ENCODE measurements at places on chromosomes 12 and 14.

DNA sequence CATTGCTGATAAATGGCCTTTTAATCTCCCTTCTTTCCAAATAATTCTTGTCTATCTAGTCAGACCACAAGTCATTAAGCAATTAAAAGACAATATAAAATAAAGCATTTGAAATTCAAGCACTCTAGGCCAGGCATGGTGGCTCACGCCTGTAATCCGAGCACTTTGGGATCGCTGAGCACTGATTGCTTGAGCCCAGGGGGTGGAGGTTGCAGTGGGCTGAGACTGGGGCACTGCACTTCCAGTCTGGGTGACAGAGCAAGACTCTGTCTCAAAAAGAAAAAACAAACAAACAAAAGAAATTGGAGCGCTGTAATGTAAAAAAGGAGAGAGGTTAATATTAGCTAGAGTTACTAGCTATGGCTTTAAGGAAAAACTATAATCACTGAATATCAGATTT is 30.5 kb upstream of the CSRP2 start:
- no peak for DNase-seq

GRCh38 chr12:109939504-109939903 is 39.4 kb downstream of the TCHP start:
- no peak for DNase-seq

DNA sequence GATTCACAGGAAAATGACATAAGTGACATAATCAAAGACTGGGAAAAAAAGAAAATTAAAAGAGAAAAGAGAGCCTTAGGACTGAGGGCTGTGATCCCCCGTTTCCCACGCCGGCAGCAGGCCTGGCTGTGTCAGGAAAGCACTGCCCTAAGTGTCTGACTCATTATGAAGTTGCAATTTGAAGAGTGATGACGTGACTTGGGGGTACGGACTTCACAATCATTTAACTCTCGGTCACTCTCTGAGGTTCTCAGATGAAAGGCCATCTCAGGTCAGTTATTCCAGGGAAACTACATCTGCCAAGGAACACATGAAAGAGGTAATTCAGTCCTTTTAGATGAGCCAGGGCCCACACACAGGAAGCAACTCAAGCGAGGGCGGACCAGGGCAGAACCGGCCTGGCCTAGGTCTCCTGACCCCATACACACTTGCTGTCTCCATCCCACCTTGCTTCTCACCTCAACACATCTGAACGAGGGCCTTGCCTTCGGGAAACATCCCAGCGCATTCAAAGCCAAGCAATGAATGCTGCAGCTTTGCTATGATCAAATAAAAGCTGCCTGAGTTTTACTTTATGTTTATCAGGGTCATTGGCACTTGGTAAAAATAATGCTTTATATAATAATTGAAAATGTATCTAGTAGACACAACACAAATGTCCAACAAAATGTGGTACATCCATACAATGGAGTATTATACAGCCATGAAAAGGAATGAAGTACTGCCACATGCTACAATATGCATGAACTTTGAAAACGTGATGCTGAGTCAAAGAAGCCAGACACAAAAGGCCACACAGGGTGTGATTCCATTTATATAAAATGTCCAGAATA is 2.7 kb downstream of the SSH1 start:
- peak; percentile 79 for DNase-seq

DNA sequence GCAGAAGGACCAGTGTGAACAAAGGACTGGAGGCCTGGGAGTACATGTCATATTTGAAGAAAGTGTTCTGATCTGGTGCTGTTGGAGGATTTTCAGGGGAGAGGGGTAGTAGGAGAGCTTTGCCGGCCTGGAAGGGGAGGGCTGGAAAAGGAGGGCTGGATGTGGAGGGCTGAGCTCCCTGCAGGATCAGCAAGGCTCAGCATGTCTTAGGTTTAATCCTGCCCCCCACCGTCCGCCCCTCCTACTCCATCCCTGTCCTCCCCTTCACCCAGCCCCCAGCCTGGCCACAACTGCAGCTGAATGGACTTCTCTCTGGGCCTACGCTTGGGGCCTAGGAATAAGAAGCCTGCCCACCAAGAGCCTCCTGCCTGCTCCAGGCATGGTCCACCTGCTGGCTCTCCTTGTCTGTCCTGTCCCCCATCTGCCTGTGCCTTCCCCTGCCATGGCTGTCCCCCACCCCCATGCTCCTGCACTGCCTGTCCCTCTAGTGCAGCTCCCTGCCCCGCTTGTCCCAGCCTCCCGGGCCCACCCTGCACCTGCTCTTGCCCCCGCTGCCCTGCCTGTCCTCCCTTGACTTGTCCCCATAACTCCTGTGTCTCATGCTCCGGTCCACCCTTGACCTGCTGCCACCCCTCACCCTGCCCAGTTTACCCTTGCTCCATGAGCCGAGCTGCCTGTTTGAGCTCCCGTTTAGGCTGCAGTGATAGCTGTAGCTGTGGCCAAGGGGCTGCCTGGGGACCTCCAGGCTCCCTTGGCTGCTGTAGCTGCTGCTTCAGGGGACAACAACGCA is 9.8 kb upstream of the RARG start:
- no peak for DNase-seq

DNA sequence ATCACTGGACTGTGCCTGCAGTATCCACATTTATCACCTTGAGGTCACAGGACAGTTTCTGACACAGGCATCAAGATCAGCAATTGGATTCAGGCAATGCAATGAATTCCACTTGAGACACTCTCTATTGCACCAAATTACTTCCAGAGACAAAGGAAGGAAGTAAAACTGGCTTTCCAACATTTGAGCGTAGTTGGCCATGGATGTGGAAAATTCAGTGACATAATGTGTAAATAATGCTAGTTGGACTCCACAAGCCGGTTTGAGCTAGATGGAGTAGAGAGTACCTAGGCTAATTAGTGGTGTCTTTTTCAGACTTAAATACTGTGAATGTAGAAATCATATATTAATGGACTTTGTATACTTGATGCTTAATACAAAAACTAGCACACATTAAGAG is 168.3 kb upstream of the SYT1 start:
- no peak for DNase-seq

DNA sequence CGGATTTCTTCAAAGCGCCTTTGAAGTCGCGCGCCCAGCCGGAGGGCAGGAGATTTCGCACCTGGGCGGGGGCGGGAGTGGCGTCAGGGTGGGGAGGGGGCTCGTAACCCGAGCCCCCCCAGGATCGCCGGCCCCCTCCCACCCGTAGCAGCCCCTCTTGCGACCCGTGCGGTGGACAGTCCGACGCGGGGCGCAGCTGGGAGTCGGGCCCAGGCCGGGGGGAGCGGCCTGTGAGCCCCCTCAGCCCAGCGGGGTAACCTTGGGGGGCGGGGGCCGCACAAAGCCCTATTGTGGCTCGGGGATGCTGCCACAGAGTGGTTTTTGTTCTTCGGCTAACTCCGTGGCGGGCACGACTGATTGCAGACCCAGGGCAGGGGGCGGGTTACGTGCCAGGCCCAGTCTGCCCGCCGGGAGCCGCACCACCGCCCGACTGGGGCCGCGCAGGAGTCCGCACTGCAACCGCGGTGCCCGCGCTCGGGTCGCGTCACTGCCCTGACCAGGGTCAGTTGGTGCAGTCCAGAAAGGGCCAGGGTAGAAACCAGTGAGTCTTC is 4.2 kb upstream of the AAAS start:
- DNase-seq = no peak

DNA sequence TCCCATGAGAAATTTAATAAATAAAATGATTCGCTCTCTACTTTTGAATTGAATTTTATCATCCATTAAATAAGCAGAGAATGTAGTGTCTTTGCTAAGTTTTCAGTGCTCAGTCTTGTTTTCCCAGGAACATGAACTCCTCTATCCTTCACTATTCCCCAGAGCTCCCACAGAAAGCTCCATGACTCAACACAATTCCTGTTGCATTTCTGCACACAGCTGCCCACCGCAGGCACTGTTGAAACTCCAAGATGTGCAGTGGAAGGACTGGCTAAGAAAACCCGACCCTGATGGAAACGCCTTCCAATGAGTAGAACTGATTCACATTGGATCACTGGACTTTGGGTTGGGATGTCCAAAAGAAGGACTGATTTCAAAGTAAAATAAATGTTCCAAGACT is 202.4 kb upstream of the AMIGO2 start:
- no peak for DNase-seq

- DNase-seq = peak; percentile 20
Observed at GRCh38 chr12:18719922-18720510, 17.8 kb downstream of the PLCZ1 start.

DNA sequence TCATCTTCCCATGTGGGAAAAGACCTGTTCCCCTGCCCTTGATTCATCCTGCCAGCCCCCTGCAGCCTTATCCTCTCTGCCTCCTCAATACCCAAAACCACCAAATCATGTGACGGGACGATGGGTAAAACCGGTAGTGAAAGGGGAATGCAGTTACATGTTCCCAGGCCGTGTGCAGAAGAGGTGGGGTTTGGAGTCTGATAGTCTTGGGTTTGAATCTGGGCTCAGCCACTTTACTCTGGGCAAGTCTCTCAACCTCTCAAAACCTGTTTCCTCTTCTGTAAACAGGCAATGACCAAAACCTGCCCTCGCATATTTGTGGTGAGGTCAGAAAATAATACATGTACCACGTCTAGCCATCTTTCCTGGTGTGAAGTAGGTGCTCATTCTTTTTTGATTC is 123.0 kb downstream of the PLXNC1 start:
- DNase-seq = no peak

DNA sequence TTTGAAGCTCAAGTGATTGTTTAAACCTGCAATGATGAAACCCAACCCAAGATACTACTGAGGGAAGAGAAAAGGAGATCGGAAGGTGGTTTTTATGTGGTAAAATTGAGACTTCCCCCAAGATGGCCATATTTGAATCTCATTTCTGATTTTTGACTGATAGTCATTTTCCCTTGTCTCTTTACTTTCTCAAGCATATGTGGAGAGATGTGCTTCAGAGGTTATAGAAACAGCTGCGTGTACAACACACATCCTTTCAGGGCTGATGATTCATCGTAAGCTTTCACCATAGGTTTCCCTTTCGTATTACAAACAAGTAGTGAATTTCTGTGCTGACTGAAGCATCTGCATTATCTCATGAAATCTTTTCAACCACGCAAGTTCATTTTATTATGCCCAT is 276.2 kb downstream of the EMP1 start:
- DNase-seq = peak; percentile 24

- DNase-seq = no peak
Observed at GRCh38 chr12:76201758-76202157, 117.3 kb upstream of the NAP1L1 start.

DNA sequence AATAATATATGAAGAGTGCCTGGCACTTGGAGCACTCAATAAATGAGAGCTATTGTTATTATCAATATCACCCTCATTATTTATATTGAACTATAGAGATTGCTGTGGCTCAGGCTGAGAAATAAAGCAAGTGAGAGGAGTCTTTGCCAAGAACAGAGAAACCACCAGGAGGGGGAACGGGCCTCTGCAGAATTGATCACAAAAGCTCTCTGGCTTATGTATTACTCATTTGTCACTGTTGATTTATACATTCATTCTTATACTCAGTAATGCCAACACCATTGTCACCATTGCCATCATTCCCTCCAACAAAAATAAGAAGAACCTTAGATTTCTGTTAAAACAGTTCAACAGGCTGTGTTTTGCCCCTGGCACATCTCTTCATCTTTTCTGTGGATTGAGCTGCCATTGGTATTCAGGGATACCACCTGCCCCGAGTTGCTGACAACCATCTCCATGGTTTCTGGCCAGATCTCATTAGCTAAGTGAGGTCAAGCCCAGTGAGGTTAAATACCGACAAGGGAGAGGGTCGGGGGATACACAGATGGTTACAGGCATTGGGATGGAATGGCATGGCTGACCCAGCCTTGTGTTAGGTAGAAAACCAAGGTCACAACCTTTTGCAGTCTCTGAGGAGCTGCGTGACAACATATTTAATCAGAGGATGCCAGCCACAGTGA is 21.8 kb upstream of the PCNX1 start:
- DNase-seq = no peak

DNA sequence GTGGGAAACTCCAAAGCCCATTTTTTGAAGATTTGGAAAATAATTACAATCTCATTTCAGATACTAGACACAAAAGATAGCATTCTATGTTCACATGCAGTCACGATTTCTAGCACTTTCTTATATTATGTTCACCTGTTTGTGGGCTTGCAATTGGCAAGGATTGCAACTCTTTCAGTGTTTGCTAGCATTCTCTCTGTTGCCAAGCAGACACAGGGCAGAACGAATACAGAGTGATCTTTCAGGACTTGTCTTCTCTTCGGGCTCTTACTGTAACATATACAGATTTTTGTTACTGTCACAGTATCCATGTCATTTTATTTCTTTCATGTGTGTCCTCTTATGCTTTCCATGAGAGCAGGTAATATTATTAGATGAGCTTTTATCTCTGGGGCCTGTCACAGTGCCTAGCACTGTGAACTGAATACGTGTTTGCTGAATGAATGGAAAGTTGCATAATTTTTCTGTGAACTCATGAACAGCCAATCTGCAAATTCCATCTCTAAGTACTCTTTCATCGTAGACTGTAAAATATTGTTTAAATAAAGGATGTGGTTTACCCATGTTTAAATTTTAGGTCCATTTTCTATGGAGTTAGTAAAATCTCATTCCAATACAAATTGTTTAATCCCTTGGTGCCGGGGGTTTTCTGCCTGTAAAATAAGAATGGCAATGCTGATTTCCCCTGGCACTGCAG is 105.1 kb downstream of the BMP4 start:
- peak; percentile 15 for DNase-seq

- no peak for DNase-seq
Observed at GRCh38 chr14:33567023-33567728, 383.7 kb downstream of the EGLN3 start.

GRCh38 chr14:85293612-85294234 is 236.2 kb upstream of the FLRT2 start:
- no peak for DNase-seq

DNA sequence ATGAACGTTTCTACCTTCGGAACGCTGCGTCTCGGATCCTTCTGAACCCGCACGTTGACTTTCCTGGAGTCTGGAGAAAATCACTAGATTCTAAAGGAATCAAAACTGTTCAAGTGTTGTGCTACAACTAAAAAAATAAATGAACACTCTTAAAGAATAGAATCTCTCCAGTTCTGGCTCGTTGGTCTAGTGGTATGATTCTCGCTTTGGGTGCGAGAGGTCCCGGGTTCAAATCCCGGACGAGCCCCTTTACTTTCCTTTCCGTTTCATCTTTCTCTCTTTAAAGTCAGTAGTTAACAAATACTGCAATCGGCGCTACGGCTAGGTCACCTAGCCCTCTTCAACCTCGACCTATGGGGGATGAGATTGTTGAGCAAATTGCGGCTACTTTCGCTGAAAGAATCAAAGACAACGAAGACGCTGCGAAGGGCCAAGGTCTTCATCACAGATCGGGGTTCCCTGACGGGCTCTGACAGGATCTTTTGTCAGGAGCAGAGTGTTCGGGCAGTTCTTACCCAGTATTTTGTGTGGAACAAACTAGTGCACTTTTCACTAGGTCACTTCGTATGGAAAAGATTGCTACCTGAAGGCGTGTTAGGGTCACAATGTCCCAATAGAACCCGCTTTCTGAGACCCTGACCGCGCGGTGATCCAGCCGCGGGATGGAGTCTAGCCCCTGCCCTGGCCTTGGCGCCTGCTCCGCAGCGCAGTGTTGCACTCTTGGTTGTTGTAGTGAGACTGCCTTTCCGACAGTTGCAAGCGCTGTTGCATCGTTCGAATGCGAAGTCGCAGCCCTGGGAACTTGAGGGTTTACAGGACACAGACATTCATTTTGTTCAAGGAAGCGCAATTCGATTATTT is 8.4 kb downstream of the OR6S1 start:
- peak; percentile 48 for DNase-seq

GRCh38 chr14:49052521-49052920 is 533.7 kb downstream of the RPS29 start:
- peak; percentile 41 for DNase-seq

All from fibroblast of skin of left biceps (primary cell).